HT-29 (cell line): ENCODE measurements at places on chromosomes 16 and 17. TPM values are rescaled to one million over a fixed set of nuclear protein-coding genes. Genes with fewer than 3 reads are reported as not detected.

AOC2 gene
- total RNA-seq: 1.6 and 1.8 TPM in 2 replicates

ALOX12 gene
- total RNA-seq: not detected in 2 replicates

TAC4 gene
- not detected in 2 replicates for total RNA-seq

SOST gene
- not detected in 2 replicates for total RNA-seq

DNA sequence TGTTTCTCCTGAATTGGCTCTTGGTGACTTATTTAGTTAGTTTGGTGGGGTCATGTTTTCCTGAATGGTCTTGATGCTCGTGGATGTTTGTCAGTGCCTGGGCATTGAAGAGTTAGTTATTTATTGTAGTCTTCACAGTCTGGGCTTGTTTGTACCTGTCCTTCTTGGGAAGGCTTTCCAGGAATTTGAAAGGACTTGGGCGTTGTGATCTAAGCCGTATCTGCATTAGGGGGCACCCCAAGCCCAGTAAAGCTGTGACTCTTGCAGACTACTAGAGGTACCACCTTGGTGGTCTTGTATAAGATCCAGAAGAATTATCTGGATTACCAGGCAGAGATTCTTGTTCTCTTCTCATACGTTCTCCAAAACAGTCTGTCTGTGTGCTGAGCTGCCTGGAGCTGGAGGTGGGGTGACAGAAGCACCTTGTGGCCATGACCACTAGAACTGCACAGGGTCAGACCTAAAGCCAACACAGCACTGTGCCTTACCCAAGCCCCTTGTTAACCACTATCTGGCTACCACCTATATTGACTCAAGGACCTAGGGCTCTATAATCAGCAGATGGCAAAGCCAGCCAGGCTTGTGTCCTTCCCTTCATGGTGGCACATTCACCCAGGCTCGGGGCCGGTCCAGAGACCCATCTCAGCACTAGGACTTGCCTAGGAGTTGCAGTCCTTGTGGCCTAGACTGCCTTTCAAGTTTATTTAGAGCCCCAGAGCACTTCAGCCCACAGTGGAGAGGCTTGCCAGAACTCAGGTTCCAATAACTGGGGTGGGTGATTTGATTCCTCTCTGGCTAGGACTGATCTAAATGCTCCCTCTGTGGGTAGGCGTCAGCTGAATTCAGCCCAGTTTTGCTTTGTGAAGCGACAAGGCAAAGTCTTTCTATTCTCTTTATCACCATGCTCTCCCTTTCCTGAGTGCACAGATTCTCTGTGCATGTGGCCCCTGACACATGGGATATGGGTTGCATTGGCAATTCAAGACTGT, 11.0 kb downstream of the RNF135 start:
- no peak for DNase-seq

DNA sequence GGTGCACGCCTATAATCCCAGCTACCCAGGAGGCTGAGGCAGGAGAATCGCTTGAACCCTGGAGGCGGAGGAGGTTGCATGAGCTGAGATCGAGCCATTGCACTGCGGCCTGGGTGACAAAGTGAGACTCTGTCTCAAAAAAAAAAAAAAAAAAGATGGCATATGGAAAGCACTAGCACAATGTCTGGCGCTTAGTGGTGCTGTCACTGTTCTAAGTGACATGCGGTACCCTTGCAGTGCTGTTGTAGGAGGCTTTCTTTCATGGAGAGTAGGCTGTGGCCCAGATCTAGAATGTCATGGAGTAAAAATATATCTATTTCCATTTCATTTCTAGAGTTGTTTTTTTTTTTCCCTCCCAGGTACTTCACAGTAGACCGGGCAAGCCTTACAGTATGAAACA, 14.6 kb upstream of the METTL9 start:
- no peak for DNase-seq

GRCh38 chr16:19689342-19689741, 28.7 kb downstream of the KNOP1 start:
- no peak for DNase-seq

GRCh38 chr17:66152756-66153155, 39.2 kb downstream of the CEP112 start:
- DNase-seq: no peak

GRCh38 chr16:69894676-69895075, 56.5 kb upstream of the CLEC18A start:
- DNase-seq: no peak

DNA sequence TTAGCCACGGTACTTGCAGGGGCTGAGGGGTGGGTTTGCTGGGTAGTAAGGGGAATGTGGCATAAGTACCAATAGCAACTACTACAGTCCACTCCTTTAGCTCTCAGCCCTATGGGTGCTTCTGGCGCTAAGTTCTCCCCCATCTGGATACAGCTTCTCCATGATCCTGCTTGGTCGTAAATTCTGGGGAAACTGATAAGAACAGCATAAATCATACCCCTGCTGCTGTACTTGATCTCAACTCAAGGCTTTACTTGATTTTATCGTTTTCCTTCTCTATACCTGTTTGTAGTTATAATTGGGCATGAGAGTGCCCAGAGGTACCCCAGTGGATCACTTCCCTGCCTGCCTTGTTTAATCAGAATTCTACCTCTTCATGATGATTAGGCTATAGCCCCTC, 331.4 kb downstream of the PMP22 start:
- DNase-seq: no peak
